ENCODE measurements at places on chromosomes 3 and 15.

DNA sequence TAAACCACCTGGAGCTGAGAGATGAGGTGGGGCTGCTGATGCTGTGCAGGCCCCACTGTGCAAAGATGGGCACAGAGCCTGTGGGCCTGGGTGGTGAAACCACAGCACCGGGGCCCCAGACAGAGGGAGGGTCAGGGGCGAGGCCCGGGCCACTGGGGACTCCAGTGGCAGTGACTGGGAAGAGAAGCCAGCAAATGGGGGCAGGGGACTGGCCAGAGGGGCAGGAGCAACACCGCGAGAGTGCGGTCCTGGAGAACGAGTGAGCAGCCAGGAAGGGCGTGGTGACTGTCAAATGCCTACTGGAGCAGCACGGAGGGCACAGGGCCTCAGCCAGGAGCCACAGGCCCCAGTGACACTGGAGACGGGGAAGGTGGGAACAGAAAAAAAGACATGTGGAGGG, 39.8 kb downstream of the HCN4 start:
- DNase-seq, result no peak

DNA sequence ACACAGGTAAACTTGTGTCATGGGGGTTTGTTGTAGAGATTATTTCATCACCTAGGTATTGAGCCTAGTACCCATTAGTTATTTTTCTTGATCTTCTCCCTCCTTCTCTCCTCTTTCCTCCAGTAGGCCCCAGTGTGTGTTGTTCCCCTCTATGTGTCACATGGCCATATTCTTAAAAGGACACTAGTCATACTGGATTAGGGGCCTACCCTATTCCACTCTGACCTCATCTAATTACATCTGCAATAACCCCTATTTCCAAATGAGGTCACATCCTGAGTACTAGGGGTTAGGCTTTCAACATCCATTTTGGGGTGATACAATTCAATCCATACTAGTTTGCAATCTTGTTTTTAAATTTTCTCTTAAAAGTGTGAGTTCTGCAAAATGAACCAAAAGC, 142.8 kb downstream of the IMPG2 start:
- no peak for DNase-seq

DNA sequence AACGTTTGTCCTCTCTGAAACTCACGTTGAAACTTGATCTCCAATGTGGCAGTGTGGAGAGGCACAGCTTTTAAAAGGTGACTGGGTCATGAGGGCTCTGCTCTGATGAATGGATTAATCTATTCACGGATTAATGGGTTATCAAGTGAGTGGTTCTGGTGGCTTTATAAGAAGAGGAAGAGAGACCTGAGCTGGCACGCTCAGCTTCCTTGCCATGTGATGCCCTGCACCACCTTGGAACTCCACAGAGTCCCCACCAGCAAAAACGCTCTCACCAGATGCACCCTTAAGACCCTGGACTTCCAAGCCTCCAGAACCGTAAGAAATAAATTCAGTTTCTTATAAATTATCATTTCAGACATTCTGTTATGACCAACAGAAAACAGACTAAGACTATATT, 2.6 kb downstream of the PPP1R2 start:
- DNase-seq, result no peak

GRCh38 chr3:171528102-171528501, 67.9 kb upstream of the TNIK start:
- DNase-seq, result no peak

DNA sequence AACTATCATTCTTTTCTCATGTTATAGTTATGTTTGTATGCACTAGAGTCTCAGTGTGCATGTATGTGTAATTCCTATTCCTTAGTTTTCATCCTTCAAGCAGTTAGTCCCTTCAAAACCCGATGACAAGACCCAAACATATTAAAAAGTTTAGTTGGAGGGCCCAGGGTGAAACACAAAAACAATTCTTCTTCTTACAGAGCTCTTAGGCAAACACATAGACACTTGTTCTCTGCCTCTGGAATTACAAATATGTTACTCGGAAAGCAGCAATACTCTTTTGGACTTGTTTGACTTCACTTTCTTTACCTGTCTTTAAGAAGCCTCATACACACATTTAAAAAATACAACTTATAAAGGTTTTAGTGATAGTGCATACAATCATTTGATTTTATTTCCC, 763 bp upstream of the CNTN6 start:
- DNase-seq, result no peak

DNA sequence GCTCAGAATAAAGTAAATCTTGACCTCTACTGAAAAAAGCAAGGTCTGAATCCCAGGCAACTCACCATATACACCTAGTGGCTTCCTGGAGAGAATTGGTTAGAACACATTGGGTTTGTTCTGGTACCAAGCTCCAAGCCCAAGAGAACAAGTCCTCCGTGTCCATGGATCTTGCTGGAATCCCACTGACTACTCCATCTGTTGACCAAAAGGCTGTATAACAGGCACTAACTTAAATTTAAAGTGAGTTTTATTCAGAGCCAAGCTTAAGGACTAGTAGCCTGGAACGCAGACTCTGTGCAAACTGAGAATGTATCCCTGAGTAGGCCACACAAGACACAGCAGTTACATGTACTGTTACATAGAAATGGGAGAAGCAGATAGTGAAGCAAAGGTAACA, 342.1 kb upstream of the LRRC3B start:
- DNase-seq, result no peak

DNA sequence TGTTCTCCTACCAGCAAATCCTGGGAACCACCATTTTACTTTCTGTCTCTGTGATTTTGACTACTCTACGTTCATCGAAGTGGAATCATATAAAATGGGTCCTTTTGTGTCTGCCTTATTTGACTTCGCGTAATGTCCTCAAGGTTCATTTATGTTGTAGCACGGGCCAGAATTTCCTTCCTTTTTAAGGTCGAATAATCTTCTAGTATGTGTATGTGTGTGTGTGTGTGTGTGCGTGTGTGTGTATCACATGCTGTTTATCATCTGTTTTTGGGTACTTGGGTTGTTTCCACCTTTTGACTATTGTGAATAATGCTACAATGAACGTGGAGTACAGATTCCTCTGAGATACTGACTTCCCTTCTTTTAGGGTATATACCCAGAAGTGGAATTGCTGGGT, 35.3 kb downstream of the STARD5 start:
- DNase-seq, result no peak

GRCh38 chr3:22269831-22270230, 518.8 kb upstream of the ZNF385D start:
- DNase-seq, result no peak

- DNase-seq, result no peak
Measured at GRCh38 chr3:28936154-28936553, 344.7 kb upstream of the RBMS3 start.

GRCh38 chr3:149688122-149688757, 30.4 kb upstream of the WWTR1 start:
- DNase-seq, result no peak

- DNase-seq, result no peak
Measured at GRCh38 chr3:196284396-196284795, 3.1 kb downstream of the PCYT1A start.

DNA sequence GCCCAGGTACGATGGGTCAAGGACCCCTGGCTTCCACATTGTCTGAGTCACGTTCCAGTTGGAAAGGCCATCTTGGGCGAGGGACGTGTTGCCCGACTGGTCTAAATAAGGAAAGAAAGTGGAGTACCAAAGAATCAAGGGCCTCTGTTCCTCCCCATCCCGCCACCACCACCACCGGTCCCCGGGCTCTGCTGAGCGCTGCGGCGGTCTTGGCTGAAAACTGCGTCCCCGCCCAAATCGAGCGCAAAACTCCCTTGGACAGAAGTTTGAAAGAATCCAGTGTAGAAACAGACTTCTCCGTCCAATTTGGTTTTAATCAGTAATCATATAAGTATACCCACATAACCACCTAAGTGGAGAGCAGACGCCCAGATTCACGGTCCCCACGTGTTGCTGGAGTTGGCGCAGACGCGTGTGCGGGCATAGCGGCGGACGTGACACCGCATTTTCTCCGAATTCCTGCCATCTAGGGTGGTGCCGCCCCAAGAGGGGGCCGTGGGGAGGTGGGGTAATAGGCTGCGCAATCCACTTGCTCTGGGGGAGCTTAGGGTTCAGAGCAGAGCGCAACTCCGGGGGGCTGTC, 243.8 kb upstream of the TOPAZ1 start:
- no peak for DNase-seq

DNA sequence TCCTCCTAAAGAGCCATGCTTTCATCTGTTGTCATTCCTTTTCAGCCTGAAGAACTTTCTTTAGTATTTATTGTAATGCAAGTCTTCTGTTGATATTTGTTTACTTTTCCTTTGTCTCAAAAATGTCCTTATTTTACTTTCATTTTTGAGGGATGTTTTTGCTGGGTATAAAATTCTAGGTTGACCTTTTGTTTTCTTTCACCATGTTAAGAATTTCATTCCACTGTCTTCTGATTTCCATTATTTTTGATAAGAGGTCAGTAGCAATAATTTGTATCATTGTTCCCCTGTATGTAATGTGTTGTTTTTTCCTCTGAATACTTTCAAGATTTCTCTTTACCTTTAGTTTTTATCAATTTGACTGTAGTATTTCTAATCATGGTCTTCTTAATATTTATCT, 91.1 kb downstream of the RSRC1 start:
- DNase-seq, result no peak

GRCh38 chr3:126525853-126526667, 2.1 kb downstream of the CHST13 start:
- DNase-seq, result no peak

- DNase-seq, result no peak
Measured at GRCh38 chr3:187828579-187829452, 83.5 kb upstream of the BCL6 start.

DNA sequence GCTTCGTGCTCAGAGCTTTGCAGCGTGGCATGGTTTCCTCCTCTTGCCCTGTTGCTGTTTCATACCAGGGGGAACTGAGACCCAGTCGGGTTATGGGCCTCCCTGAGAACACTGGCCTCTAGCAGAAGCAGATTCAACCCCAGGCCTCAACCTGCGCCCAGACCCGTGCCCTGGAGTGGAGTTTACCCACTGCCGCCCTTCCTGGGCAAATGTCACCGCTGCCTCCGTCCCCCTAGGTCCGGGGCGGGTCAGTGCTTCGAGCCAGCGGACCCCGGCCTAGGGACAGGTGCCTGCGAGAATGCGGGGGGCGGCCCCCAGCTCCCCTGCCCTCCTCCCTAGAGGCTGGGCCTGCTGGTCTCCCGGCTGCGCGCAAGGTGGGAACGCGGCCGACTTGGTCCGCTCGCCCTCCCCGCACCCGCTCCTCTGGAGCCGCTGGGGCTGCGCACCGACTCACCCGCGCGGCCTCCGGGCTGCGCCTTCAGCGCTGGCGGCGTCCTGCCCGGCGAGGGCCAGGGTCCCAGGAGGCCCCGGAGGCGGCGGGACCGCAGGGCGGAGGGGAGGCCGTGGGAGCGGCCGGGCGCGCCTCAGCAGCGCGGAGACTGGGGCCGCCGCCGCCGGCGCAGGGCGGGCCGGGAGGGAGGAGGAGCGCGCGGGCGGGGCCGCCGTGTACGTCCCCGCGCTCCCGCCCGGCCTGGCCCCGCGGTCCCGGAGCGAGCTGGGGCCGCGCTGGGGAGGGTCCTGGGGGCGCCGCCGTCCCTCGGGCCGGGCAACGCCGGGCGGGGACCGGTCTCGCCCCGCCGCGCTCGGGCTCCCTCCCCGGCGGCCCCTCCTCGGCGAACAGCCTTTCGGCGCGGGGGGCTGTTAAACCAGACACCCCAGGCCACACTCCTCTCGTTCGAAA, at the start of gene PIGZ:
TSS of gene PIGZ (minus strand) at position 601 of the 901 bp plus-strand sequence. CDS start 16,802 bp downstream, outside the sequence.
- DNase-seq, result no peak

DNA sequence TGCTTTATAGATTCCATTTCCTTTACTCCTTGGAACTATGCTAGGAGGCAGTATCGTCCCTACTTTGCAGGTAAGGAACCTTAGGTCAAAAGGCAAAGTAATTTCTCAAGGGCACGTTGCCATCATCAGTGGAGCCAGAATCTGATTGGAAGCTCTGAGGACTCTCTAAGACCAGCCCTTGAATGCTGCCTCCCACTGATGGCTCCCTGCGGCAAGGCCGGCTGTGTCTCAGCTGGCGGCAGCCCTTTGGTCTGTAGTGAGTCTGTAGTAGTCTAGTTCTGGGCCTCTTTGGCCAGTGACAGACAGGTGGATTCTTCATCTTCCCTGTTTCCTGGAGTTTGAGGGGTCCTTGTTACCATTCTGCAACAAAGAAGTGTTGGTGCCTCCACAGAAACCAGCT, 76.2 kb downstream of the PCCB start:
- no peak for DNase-seq

Data from activated gamma-delta T cell treated with anti-CD3 and anti-CD28 coated beads, Interleukin-2, amount 50 U/mL, for 16 hours (primary cell).